Tongue (tissue), 3 donors: ENCODE measurements at places on chromosomes 1 and 21. TPM values are rescaled to one million over a fixed set of nuclear protein-coding genes. Genes with fewer than 3 reads are reported as not detected.

- DNase-seq, result no peak
Measured at GRCh38 chr1:40898431-40898901, 36.3 kb upstream of the CITED4 start.

GRCh38 chr1:109628540-109629321 lies 9.1 kb downstream of the AMPD2 start:
- DNase-seq, result no peak

The CDK18 gene
- 7.7 TPM for total RNA-seq

The TNFRSF4 gene
- total RNA-seq, result 2.9 TPM

The LCE3B gene
- not detected for total RNA-seq

The RNU1-4 gene
- total RNA-seq, result under 0.01 TPM

GRCh38 chr1:152325111-152325510 lies at the start of gene FLG:
FLG (minus strand) TSS chr1:152325239; CDS start chr1:152315456, 9,783 bp downstream.
- no peak for DNase-seq

The CD84 gene
- total RNA-seq, result 3.2 TPM

DNA sequence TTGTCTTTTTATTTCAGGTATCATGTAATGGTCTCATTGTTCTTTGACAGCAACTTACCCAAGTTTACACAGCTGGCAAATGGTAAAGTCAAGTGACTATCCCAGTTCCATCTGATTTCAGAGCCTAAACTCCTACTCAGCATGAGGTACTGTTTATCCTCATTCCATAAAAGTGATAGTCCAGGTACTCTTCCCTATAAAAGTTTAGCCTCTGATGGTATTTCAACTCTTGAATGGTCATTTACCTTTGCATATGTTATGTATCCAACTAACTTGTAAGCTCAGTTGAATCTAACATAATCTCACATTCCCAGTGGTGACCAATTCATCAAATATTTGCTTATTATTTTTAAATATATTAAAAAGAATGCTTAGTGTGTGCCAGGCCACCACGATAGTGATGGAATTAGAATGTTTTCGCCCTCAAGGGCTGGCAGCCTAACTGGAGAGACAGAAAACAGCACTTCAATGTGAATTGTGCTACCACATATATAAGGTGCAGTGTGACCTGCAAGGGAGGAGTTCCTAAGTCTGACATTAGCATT lies 307.1 kb downstream of the CTH start:
- DNase-seq, result no peak

DNA sequence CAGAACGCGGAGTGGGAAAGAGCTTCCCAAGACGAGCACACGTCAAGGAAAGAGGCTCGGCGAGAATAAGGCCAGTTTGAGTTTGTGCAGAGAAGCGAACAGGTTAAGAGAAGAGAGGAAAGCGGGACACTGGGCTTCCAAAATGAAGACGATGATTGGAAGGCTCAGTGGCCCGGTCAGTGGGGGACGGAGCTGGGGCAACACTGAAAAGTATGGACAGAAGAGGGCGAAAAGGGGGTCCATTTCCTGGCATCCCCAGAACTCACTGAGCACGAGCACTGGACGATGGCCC lies 258 bp downstream of the CCT3 start:
- DNase-seq, result no peak

- peak; percentile 35 for DNase-seq
Measured at GRCh38 chr1:192830595-192831246, 21.9 kb downstream of the RGS2 start.

DNA sequence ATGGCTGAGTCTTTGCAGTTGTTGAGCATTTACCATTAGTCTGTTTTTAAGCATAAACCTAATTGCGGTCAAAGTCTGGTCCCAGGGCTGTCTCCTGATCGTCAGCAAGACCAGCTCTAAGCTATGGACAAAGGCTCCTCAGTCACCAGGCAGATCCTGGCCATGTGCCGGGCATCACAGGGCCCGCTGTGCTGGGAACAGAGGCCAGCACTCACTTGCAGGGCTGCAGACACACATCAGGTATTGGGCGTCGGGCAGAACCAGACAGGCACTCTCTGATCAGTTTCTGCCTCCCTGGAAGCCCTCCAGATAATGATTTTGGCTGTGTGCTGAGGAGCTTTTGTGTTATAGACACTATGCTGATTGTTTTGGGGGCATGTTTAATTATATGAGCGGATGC lies 26.6 kb downstream of the TMEM51 start:
- no peak for DNase-seq

- DNase-seq, result no peak
Measured at GRCh38 chr1:1074631-1075147, 583 bp upstream of the RNF223 start.

- no peak for DNase-seq
Measured at GRCh38 chr1:180640531-180640949, 8.7 kb downstream of the XPR1 start.

The FCGR2B gene
- 1.6 TPM for total RNA-seq

- no peak for DNase-seq
Measured at GRCh38 chr1:98003442-98003841, 82.6 kb upstream of the DPYD start.

The IL10 gene
- 1.4 TPM for total RNA-seq

GRCh38 chr1:51301152-51301843 lies 29.1 kb downstream of the TTC39A start:
- DNase-seq, result no peak

DNA sequence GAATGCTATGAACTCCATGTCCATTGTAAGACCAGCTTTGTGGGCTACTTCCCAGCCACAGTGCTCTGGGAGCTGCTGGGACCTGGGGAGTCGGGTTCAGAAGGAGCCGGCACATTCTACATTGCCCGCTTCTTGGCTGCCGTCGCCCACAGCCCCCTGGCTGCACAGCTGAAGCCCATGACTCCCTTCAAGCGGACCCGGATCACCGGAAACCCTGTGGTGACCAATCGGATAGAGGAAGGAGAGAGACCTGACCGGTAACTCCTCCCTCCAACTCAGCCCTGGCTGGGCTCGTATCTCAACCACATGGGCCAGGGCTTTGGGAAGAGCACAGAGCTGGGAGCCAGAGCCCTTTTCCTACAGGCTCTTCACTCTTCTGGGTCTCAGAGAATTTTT lies 15.4 kb downstream of the MOV10 start:
- DNase-seq, result no peak

- no peak for DNase-seq
Measured at GRCh38 chr1:53810007-53810406, 28.1 kb downstream of the NDC1 start.

DNA sequence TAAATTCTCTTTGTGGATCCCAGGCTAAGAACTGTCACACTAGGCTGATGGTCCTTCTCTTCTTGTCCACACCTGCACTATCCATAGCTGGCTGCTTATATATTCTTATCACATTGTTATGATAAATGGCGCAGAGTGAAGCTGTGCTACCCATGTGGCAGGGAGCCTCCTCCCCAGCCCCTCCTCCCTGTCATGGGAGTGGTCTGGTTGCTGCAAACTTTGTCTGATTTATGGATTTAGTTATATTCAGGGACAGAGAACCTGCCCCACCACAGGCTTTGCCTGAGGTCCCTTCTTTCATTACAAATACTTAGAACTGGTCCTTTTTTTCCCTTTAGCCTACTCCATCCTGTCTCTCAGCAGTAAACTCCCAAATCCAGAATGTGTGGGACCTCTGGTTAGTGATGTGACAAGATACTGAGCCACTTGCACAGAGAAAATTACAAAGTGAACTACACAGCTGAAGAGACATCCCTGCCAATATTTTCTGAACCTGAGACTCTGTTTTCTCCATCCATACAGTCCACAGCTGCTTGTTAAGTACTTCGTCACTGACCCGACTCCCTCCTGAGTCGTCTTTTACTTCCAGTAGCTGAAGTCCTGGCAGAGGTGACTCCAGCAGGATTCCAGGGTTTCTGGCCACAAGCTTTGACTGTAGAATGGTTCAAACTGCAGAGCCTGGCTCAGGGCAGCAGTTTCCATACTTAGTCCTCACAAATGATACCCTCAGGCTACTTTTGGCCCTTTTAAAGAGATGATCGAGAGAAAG lies 37.6 kb downstream of the PTGFRN start:
- peak; percentile 71 for DNase-seq

The CCDC30 gene
- 5.1 TPM for total RNA-seq

The DLGAP3 gene
- total RNA-seq, result not detected

- no peak for DNase-seq
Measured at GRCh38 chr1:198075296-198075695, 81.5 kb upstream of the NEK7 start.

GRCh38 chr1:228351850-228352249 lies 54.8 kb downstream of the TRIM11 start:
- DNase-seq, result no peak

DNA sequence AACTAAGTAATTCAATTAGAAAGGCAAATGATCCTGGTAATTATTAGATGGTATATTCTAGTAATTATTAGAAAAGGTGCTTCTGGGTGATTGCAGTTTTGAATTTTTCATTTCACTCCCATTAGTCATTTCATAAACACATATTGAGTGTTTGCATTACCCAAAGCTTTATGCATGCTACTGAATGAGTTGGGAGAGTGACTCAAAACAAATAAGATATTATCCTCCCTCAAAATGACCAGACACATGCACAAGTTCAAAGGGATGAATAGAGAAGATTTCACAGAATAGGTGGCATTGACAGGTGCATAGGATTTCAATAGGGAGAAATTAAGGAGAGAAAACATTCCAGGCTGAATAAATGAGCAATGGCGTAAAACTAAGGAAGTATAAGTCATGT lies 84.7 kb downstream of the PHTF1 start:
- no peak for DNase-seq

GRCh38 chr1:199918196-199918769 lies 109.2 kb upstream of the NR5A2 start:
- DNase-seq, result no peak

- DNase-seq, result no peak
Measured at GRCh38 chr1:31005198-31005597, 60.3 kb downstream of the PUM1 start.

The GIPC2 gene
- total RNA-seq, result 1.7 TPM

DNA sequence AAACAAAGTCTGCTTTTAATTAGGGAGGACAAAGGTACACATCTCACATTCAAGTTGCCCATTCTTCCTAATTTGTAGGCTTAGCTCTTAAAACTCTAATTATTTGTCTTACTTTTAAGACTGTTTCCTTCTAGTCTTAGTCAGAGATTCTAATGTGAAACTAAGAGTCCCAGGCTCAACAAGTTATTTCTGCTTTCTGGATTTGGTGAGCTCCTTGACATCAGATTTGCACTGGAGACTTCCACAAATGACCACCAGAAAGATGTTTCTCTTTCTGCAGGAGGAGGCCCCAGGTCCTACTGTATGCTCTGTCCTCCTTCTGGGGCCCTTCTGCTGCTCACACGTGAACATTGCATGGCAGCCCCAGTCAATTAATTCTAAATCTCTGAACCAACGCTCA lies 194.2 kb upstream of the JUN start:
- DNase-seq, result no peak

GRCh38 chr1:37954316-37954971 lies 7.6 kb upstream of the INPP5B start:
- no peak for DNase-seq

The HES3 gene
- not detected for total RNA-seq

The TBX15 gene
- 88.8 TPM for total RNA-seq
